Posterior vena cava (tissue), 2 donors: ENCODE measurements at places on chromosomes 3 and 15. TPM values are rescaled to one million over a fixed set of nuclear protein-coding genes. Genes with fewer than 3 reads are reported as not detected.

FSIP1 gene
- 0.69 TPM for total RNA-seq

CEP19 gene
- total RNA-seq, result 1.3 TPM

ECE2 gene
- not detected for total RNA-seq

SLC6A20 gene
- not detected for total RNA-seq

ZNF774 gene
- 4.0 TPM for total RNA-seq

ZNF80 gene
- total RNA-seq, result not detected

THSD4 gene
- total RNA-seq, result 16.3 TPM

EPHA6 gene
- total RNA-seq, result 0.57 TPM

KLHL40 gene
- total RNA-seq, result not detected

SLC6A11 gene
- 0.10 TPM for total RNA-seq

ZBTB20 gene
- 91.2 TPM for total RNA-seq

MCCC1 gene
- 16.5 TPM for total RNA-seq
